NCI-H460 (cell line): ENCODE measurements at places on chromosomes 16 and 17. TPM values are rescaled to one million over a fixed set of nuclear protein-coding genes. Genes with fewer than 3 reads are reported as not detected.

GRCh38 chr16:57745768-57746167, 10.2 kb downstream of the KATNB1 start:
- no peak for DNase-seq

GRCh38 chr17:4582101-4582501, 2.2 kb upstream of the SMTNL2 start:
- no peak for DNase-seq

DNA sequence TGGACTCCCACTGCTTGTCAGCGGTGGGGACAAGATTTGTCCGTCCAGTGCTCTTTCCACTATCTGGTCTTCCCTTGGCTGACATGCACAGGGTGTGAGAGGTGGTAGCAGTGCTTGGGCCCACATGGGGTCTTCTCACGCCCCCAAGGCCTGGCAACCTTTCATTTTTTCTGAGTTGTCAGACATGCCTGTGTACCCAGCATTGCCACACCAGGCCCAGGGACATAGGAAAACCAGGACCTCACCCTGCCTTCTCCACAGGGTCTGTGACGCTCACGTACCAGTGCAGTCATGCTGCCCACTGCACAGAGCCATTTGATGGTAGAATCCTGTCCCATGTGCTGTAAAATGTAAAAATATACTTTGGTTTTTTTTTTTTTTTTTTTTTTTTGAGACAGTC, 57.8 kb downstream of the B9D1 start:
- no peak for DNase-seq

GRCh38 chr17:42276609-42277341, 584 bp upstream of the STAT5B start:
- no peak for DNase-seq

DNA sequence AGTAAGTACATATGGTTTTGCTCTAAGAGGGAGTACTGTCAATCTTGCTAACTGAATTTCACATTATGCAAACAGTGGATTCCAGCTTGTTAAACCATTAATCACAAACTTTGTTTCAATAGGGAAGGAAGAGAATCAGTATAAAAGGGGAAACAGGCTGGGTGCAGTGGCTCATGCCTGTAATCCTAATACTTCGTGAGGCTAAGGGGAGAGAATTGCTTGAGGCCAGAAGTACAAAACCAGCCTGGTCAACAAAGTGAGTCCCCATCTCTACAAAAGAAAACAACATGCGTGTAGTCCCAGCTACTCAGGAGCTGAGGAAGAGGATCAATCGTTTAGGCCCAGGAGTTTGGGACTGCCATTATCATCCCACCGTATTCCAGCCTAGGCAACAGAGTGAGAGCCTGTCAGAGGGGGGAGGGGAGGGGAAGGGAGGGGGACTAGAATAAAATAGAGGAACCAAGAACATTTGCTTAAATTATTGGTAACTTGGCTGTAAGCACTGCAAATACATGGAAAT, 65.7 kb downstream of the FBXL20 start:
- no peak for DNase-seq

The EXOC3L1 gene
- total RNA-seq, result not detected in 2 replicates

The CPHXL2 gene
- total RNA-seq, result not detected in 2 replicates

The CA7 gene
- not detected in 2 replicates for total RNA-seq

The MTSS2 gene
- total RNA-seq, result 9.2 and 15.8 TPM in 2 replicates

The ARL5C gene
- not detected in 2 replicates for total RNA-seq

The BIRC5 gene
- 138 and 149 TPM in 2 replicates for total RNA-seq
